ENCODE measurements at places on chromosomes 3 and 15. TPM values are rescaled to one million over a fixed set of nuclear protein-coding genes. Genes with fewer than 3 reads are reported as not detected.

The SNRPN gene
- total RNA-seq = 120 TPM

The NANOGP8 gene
- total RNA-seq = not detected

The IL17RD gene
- total RNA-seq = 0.49 TPM

The CLDN11 gene
- total RNA-seq = 216 TPM

The BNC1 gene
- 0.49 TPM for total RNA-seq

The FSIP1 gene
- 0.16 TPM for total RNA-seq

The WDR72 gene
- not detected for total RNA-seq

The CCDC9B gene
- 10.8 TPM for total RNA-seq

The GP5 gene
- 0.06 TPM for total RNA-seq

The GOLGA6D gene
- total RNA-seq = under 0.01 TPM

The LMCD1 gene
- total RNA-seq = 20.6 TPM

The C3orf20 gene
- not detected for total RNA-seq

The UBL7 gene
- 16.8 TPM for total RNA-seq

The FOXP1 gene
- 27.7 TPM for total RNA-seq

The PGBD4 gene
- total RNA-seq = 1.9 TPM

The GOLGA8Q gene
- 0.76 TPM for total RNA-seq

The TMA7 gene
- 357 TPM for total RNA-seq

The GOLGA8M gene
- 0.16 TPM for total RNA-seq

The GPR87 gene
- 0.49 TPM for total RNA-seq

The CNTN3 gene
- total RNA-seq = 0.44 TPM

The SLC28A1 gene
- total RNA-seq = not detected

The CPNE4 gene
- total RNA-seq = not detected

The GNAT1 gene
- total RNA-seq = not detected

The IMPG2 gene
- 0.16 TPM for total RNA-seq

The VILL gene
- total RNA-seq = 6.2 TPM

The CILP gene
- not detected for total RNA-seq

The SYNM gene
- 37.0 TPM for total RNA-seq
